ENCODE measurements at places on chromosomes 4 and X. TPM values are rescaled to one million over a fixed set of nuclear protein-coding genes. Genes with fewer than 3 reads are reported as not detected.

Gene RRH
- not detected for total RNA-seq

Gene UTP3
- total RNA-seq, result 19.2 TPM

GRCh38 chrX:100410901-100411801 lies 1.1 kb upstream of the PCDH19 start:
- DNase-seq, result no peak

DNA sequence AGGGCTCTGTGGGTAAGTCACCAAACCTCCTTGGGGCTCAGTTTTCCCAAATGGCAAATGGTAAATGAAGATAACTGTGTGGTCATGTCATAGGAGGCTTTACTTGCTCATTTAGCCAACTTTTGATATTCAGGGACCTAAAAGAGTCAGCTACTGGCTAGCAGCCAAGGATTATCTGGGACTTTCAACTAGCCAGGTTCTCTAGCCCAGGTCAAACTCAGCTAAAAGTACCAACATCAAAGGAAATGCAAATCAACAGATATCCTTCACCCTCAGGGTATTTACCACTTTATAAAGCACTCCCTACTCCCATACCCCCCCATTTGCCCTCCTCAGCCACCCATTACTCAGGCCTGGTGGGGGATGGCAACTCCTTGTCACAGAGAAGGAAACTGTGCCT lies 7.5 kb downstream of the AMER1 start:
- no peak for DNase-seq

All from HT-29 (cell line).